ENCODE measurements at places on chromosomes 3 and 15.
A peak's percentile ranks its signal among the peaks of the same experiment; 100 is the strongest.

- DNase-seq: no peak
These were observed 202.9 kb upstream of the UBE3A start for GRCh38 chr15:25641762-25642161.

DNA sequence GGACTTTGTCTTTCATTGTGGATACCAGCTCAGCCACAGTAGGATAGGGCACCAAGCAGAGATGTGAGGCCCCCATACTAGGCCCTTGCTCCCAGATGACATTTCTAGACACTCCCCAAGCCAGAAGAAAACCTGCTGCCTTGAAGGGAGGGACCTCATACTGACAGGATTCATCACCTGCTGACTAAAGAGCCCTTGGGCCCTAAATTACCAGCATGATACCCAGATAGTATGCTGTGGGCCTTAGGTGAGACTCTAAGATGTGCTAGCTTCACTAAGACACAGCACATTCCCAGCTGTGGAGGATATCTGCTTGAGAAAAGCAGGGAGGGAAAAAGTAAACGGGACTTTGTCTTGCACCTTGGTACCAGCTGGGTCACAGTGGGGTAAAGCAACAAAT lies 324.0 kb downstream of the TBL1XR1 start:
- DNase-seq: no peak

GRCh38 chr3:178514401-178514800 lies 21.8 kb upstream of the KCNMB2 start:
- no peak for DNase-seq

DNA sequence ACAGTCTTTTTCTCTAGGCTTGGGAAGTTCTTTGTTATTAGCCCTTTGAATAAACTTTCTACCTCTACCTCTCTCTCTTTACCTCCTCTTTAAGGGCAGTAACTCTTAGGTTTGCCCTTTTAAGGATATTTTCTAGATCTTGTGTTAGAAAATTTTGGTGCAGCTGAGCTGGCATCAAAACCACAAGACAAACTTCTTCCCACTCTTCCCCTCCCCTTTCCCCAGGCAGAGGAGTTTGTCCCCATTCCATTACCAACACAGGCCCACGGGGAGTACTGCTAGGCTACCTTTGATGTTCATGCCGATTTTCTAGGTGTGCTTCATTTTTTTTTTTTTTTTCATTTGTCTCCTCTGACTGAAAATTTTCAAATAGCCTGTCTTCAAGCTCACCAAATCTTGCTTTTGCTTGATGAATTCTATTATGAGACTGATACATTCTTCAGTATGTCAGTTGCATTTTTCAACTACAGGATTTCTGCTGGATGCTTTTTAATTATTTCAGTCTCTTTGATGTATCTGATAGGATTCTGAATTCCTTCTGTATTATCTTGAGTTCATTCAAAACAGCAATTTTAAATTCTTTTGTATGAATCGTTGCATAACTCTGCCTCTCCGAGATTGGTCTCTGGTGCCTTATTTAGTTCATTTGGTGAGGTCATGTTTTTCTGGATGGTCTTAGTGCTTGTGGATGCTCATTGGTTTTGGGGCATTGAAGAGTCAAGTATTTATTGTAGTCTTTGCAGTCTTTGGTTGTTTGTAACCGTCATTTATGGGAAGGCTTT lies 112.0 kb downstream of the UBE2E2 start:
- no peak for DNase-seq

DNA sequence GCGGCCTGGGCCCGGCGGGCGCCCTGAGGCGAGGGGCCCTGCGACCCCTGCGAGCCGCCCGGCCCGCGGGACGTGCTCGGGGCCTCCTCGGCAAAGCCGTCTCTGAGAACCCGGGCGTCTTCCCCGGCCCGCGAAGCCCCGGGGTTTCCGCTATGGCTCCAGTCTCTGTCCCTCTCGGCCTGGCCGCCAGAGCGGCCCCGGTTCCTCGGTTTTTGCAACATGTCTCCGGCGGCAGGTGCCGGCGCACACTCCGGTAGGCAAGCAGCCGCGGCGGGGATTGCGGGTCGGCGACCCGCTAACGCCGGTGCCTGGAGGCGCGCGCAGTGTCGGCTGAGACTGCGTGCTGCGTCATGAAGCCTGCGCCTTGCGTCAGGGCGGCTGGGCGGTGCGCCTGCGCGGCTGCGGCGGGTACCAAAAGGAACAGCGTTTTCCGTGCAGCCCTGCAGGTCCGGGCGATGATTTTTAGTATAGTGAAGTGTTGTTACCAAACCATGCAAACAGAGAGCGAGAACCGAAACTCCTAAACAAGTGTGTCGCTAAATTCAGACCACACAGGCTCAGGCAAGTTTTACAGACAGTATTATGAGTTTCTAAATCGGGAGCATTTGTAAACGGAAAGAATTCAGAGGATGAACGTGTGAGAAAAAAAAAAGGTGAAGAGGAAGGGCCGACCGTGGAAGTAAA lies at the start of gene NSMCE3:
NSMCE3 (minus strand) TSS at position 338 of the 684 bp plus-strand sequence; CDS start at position 221, 117 bp downstream.
- DNase-seq: peak; percentile 86

DNA sequence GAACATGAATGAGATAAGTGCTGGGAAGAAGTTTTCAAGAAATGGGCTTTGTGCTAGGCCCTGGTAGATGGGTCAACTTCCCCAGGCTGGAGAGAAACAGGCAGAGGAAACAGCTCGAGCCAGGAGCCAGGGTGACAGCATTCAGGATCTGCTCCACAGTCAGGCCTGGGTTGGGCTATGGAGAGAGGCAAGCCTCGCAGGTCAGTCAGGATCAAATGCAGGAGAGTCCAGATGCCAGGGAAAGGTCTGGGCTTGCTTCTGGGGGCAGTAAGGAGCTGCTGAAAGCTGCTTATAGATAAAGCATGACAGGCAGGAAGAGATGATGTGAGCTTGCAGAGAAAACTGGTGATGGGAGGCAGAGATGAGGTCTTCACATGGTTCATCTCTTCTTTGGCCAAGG lies 11.0 kb upstream of the USP3 start:
- no peak for DNase-seq

- no peak for DNase-seq
These were observed 19.0 kb downstream of the EDC3 start for GRCh38 chr15:74676801-74677200.

- no peak for DNase-seq
These were observed 107.7 kb upstream of the PLSCR5 start for GRCh38 chr3:146712806-146713205.

GRCh38 chr3:173340626-173341025 lies 56.9 kb upstream of the NLGN1 start:
- DNase-seq: no peak

DNA sequence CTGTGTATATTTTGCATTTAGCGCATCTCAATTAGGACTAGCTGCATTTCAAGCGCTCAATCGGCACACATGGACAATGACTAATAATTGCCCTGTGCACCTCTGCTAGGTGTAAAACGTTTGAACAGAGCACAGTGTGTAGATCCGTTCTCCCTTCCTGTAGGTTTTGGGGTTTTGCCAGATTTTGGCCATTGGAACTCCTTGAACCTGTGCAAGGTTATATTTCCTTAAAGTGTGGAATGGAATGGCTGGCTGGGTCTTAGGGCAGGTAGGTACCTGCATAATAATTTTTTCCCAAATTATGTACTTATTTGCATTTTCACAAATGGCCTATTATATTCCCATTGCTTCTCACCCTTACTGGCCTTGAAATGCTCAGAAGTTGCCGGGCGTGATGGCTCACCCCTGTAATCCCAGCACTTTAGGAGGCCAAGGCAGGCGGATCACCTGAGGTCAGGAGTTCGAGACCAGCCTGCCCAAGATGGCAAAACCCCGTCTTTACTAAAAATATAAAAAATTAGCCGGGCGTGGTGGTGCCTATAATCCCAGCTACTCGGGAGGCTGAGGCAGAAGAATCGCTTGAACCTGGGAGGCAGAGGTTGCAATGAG lies 777 bp downstream of the RNU5B-1 start:
- DNase-seq: no peak

DNA sequence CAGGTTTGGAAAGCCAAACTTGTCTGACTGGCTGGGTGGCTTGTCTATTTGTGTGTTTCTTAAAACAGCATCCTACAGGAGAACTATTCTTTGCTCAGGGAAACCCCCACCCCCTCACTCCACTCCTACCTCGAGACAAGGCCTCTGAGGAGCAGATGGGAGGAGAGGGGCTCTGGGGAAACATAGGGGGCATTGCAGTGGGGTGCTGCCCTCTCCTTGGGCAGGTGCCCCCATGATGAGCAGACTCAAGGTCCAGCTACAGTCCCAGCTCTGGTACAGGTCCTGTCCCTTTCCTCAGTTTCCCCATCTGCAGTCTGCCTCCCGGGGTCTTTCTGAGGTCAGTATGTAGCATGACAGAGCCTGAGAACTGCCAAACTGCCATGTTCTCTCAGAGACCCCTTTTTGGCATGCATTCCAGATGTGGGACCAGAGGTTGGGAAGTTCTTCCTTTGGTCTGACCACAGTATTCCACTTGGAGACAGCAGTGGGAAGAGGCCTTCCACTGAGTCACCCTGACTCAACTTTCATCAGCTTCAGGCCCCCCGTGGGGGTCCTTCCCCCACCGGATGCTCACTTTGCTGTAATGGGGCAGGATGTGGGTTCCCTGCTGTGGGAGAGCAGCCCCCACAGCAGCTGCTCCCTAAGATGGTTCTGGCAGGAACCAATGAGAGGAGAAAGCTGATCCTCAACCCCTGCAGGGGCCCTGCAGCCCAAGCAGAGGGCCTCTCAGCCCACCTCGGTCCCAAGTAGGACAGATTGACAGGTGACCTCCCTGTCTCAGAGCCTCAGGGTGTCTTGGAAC lies 32.3 kb upstream of the CYP11A1 start:
- DNase-seq: no peak

Data from H54 (cell line).